ENCODE measurements at places on chromosomes 3 and 15.

GRCh38 chr3:79354179-79354688 lies 413.6 kb downstream of the ROBO1 start:
- DNase-seq: no peak

DNA sequence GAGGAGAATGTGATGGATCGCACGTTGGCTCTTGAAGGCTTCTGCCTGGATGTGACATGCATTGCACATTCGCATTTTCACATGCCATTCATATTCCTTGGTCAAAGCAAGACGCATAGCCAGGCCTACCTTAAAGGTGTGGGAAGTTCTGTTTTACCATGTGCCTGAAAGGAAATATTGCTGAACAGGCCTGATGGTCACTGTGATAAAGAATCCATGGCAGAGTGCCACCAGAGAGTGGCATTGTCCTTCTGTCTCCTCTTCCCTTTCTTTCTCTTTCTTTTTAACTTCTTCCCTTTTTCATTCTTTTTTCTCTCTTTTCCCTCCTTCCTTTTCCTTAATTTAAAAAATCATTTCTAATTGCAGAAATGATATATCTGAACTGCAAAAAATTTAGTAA lies 15.9 kb upstream of the MITF start:
- DNase-seq: no peak

DNA sequence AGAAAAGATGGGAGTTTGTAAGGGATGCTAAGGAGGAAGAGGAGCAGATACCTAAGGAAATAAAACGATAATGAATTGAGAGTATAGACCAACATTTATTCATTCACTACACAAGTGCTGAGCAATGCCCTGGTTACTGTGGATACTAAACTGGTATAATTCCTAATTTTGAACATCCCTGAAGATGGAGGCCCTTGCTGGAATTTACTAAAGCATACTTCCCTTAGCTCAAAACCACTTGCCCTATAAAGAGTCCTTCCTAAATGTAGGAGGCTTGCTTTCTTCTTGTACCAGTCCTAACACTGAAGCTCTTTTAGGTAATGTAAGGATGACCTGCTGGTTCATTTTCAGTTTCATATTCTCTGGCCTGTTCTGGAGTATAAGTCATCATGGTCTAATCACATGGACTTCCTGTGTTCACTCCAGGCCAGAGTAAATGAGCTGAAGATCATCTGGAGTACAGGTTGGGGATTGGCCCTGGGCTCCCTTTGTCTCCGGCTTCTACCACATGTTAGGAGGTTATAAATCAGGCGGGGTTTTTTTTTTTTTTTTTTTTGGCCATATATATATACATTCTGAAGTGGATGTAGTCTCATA lies 40.1 kb upstream of the MTMR10 start:
- no peak for DNase-seq

- DNase-seq: no peak
Measured at GRCh38 chr3:165946360-165946759, 109.1 kb upstream of the BCHE start.

- no peak for DNase-seq
Measured at GRCh38 chr3:38746641-38747040, 69.4 kb downstream of the SCN10A start.

DNA sequence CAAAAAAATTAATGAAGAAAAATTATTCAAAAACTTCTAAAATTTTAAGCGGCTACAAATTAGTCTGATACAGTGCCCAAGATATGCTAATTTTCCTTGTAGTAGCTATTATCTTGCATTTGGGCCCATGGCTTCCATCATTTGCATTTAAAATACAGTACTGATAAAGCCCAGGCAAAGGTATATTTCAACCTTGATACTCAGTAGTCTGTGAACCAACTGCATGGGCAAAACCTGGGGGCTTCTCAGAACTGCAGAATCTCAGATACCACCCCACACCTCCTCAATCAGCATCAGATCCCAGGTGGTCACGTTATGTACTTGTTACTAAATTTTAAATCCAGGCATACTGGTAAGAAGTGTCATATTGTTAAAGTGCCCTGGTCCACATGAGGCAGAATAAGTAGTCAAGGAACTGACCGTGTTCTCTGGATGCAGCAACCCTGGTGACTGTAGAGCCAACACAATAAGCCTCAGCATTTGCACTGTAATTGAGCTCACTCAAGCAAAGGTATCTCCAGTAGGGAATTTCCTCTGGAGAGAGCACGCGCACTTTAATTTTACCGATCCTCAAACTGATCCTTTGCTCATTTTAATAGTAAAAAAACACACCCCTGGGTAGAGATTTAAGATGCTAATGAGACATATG lies 31.9 kb downstream of the ZNF385D start:
- no peak for DNase-seq

- DNase-seq: no peak
Measured at GRCh38 chr3:1318296-1319005, 225.6 kb downstream of the CNTN6 start.

DNA sequence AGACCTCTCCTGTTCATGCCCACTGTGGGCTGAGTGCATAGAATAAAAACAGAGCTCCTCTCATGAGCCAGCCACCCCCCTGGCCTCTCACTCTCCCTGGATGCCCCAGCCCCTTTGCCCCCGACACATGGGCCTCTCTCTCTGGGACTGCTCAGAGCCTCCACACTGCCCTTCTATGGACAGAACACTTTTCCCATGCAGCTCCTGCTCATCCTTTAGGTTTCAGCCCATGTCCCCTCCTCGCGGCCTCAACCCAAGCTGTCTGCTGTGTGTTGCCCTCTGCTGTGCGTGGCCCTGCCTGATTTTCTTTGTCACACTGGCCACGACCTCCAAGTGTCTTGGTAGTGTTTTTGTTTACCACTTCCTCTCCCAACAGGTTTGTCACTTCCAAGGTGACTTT lies 20.7 kb upstream of the PRR23E start:
- DNase-seq: no peak

- DNase-seq: no peak
Measured at GRCh38 chr3:149180057-149180573, 41.5 kb downstream of the CP start.

DNA sequence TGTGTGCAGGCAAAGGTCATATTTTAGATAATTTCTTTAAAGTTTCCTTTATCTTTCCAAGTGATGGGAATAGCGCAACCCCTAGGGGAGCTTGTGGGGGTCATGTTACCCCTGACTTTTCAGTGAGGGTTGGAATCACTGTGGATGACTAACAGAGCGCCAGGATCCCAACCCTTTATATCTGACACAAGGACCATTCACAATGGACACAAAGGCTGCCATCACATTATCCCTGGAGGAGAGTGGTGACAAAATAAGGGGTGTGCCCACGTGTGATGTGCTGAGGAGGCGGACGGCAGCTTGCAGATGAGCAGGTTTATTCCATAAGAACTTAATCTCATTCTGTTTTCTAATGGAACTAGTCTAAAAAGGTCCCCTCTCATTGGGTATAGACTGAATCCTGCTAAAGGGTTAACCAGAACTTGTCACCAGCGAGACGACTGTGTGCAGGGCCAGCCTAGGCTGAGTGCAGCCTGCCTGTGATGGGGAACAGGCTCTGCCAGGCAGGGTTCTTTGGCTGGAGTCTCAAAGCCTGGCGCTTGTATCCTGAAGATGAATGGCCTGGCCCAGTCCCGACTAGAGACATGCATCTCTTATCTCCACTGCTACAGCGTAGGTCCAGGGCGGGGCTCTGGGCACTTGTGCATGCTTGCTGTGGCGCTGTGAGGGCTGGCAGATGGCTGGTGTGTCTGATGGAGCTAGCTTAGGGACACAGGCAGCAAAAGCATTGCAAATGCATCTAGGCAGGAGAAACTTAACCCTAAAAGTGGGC lies 50.2 kb downstream of the CHDH start:
- peak; percentile 53 for DNase-seq

- DNase-seq: peak; percentile 87
Measured at GRCh38 chr15:53837263-53837662, 77.8 kb upstream of the WDR72 start.

DNA sequence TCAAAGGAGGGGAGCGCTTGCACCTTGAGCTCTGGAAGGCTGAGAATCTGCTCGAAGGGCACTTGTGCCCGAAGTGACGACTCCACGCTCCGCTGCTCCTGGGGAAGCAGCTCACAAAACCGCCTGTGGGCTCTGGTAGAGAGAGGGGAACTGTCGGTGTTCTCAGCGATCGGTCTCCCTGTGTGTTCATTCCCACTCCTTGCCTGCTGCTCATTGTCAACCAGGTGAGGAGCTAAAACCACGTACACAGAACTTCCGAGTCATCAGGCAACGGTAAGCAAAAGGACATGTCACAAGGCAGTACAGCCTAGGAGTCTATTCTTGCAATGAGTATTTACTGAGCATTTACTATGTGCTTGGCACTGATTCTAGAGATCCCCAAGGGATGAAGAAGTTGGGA lies 1.5 kb downstream of the CIB1 start:
- DNase-seq: no peak

DNA sequence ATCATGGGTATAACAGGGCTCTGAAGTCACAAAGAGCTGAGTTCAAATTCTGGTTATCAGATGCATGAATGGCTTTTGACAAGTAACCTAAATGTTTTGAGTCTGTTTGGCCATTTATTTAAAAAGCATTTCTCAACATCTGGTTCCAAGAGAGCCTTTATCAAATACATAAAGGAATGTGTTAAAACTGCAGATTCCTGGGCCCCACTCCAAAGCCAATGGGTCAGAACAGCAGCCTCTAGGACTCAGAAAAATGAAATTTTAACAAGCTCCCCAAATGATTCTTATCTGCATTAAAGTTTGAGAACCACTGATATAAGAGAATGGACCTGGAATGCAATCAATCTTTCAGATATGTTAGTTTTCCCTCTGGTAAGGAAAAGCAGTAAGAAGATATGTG lies 3.4 kb downstream of the B4GALT4 start:
- DNase-seq: no peak

DNA sequence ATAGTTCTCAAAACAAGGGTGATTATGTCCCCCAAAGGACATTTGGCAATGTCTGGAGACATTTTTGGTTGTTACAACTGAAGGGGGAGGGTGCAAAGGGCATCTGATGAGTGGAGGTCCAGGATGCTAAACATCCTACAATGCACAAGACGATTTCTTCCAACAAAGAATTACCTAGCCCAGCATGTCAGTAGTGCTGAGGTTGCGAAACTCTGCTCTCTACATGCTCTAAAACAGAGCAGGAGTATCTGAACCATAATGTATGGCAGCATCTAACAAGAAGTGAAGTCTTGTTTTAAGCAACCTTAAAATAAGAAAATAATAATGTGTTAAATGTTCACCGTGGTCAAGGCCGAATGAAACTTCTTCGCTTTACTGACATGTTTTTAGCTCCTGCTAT lies 7.0 kb downstream of the GYG1 start:
- DNase-seq: no peak

- DNase-seq: no peak
Measured at GRCh38 chr15:61102281-61102680, 126.8 kb downstream of the RORA start.

- DNase-seq: no peak
Measured at GRCh38 chr3:187210545-187211327, 13.4 kb downstream of the RTP1 start.

- no peak for DNase-seq
Measured at GRCh38 chr3:157500232-157500631, 3.0 kb downstream of the VEPH1 start.

- DNase-seq: no peak
Measured at GRCh38 chr3:63764511-63764910, 54.6 kb upstream of the C3orf49 start.
